Naive thymus-derived CD4-positive, alpha-beta T cell (primary cell): ENCODE measurements at places on chromosomes 1 and 21. TPM values are rescaled to one million over a fixed set of nuclear protein-coding genes. Genes with fewer than 3 reads are reported as not detected.

The PRRX1 gene
- total RNA-seq, result not detected

The SYCP1 gene
- not detected for total RNA-seq

The UMODL1 gene
- total RNA-seq, result not detected in 2 replicates

The TDRD5 gene
- not detected for total RNA-seq
